ENCODE measurements at places on chromosomes 3 and 15.

- no peak for DNase-seq
- H3K27ac ChIP-seq = no peak overlapping the region
- no peaks in the 10 kb centered on the region for H3K4me1 ChIP-seq
Measured at GRCh38 chr15:73028031-73028430, 24.2 kb upstream of the NEO1 start.

- H3K36me3 ChIP-seq = no peaks in the 10 kb centered on the region
- no peak for DNase-seq
- H3K4me3 ChIP-seq = no peak overlapping the region
Measured at GRCh38 chr15:48002767-48003166, 118.0 kb upstream of the SLC24A5 start.

DNA sequence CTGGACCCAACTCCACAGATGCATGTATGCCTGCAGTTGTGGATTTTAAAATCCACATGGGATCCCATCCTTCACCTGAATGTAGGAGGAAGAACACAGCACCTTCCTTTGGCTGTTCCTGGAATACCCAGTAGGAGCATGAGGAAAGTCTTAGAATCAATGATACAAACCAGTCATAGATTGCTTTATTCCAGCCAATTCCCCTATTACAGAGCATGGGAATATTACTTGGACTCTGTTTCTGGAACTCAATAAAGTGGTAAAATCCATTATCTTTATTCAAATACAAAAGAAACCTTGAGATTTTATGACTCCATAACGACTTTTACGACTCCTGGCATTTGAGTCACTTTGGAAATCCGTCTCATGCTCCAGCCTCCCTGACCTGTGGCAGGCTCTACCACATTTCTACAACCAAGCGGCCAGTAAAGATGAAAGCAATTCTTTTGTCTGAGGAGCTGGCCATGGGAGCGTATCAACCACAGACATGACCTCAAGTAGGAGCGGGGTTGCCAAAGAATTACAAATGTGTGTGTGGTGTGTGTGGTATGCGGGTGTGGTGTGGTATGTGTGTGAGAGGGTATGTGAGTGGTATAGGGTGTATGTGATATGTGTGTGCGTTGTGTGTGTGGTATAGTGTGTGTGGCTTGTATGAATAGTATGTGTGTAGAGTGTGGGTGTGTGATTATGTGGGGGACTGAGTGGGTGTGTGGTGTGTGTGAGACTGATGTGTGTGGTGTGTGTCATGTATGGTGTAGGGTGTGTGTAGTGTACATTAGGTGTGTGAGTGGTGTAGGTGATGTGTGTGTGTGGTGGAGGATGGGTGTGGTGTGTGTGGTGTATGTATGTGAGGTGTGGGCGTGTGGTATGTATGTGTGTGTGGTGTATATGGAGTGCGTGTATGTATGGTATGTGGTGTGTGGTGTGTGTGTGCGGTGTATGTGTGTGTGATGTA is 40.0 kb downstream of the ARRDC4 start:
- no peaks in the 10 kb centered on the region for H3K36me3 ChIP-seq
- no peak overlapping the region for H3K4me3 ChIP-seq
- H3K27ac ChIP-seq = no peak overlapping the region
- no peaks in the 10 kb centered on the region for H3K27me3 ChIP-seq
- DNase-seq = no peak

DNA sequence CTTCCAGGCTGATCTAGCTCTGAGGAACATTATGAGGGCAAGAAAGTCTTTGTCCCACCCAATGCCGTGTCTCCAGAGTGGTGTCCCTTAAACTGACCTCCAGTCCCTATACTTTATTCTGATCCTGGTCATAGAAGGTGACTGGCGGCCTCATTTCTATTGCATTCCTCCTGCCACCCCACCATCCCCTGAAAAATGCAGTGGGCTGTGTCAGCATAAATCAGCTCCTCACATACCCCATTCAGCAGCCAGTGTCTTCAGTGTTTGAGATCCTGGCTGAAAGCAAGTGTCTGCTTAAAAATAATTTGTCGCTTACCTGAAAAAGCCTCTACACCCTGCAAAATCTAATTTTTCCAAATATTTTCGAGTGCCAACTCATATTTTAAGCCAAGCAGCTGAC is 346.1 kb downstream of the FEZF2 start:
- H3K36me3 ChIP-seq = no peaks in the 10 kb centered on the region
- no peak for DNase-seq
- no peak overlapping the region for H3K4me3 ChIP-seq
- H3K27ac ChIP-seq = no peak overlapping the region
- H3K4me1 ChIP-seq = no peaks in the 10 kb centered on the region

DNA sequence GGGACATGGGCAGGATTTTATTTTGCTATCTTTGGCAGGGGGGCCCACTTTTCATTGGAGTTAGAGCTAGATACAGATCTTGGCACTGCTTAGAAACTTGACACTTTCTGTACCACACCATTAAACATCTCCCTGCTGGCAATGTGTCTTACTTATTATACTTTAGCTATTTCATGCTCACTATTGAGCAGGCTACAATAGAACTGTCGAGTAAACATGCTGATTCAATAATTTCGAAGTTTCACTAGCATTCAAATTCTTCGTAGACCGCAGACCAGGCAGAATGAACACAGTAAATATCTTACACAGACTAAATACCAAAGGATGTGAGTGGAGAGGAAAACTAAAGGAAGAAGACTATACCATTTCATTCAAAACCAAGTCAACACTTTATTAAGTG is 180.8 kb downstream of the UNC13C start:
- no peaks in the 10 kb centered on the region for H3K4me1 ChIP-seq
- no peaks in the 10 kb centered on the region for H3K36me3 ChIP-seq
- no peaks in the 10 kb centered on the region for H3K27me3 ChIP-seq
- no peak overlapping the region for H3K27ac ChIP-seq
- no peak overlapping the region for H3K4me3 ChIP-seq
